Putamen (tissue), 1 donor: ENCODE measurements at places on chromosomes 2 and 18.
A peak's percentile ranks its signal among the peaks of the same experiment; 100 is the strongest.

DNA sequence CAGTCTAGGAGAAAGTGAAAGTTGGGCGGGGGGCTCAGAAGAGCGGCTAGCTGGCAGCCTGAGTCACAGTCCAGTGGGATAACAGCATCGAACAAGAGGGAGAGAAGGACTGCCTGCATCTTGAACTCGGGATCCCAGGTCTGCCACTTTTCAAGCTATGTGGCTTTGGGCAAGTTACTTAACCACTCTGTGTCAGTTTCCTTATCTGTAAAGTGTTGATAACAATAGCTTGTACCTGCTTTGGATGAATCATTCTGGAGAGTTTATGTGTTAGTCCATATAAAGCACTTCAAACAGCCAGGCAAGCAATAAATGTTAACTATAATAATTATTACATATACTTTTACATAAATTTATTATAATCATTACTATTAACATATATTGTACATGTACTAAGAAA is 4.6 kb downstream of the DYSF start:
- no peak for DNase-seq

DNA sequence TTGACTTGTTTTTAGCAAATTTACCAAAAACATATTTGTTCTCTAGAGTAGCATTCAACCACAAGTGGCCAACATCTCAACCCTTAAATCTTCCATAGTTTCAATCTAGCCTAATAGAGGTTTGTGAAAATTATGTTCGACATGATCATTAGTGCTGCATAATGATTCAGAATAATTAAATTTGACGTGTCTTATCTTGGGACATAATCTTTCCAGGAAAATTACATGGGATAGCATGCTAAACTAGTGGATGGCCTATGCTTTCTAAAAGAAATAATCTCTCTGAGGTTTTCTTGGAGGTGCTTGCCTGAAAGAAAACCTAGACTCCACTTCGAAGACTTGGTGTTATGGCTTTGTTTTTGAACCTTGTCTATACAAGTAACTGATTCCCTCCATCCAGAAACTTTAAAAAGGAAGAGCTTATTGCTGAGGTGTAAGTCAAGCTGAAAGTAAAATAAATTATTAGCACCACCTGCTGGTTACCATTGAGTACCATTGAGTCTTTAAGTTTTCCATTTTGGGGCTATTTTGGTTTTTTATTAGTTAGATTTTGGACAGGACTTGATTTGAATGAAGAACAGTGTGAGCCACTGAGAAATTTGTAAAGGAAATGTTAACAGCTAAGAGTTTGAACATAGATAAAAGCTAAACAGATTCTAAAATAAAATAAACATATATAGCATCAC is 32.7 kb downstream of the COX7A2L start:
- no peak for DNase-seq

GRCh38 chr2:113248997-113249770 is 29.5 kb downstream of the PAX8 start:
- peak; percentile 56 for DNase-seq

DNA sequence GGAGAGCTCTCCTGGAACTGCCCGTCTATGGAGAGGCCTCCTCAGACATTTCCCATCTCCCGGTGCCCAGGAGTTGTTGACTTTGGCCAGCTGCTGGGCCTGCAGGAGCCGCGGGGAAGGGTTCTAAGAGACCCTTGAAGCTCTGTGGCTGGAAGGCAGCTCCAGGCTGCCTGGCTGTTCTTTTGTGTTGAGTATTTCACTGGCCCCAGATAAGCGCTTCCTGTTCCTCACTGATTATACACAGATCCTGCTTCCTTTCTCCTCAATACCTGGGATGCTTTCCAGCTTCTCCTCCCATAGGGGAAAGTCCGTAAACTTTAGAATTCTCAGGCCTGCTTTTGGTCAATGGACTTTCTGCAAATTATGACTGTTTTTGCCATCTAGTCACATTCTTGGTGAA is 57.8 kb downstream of the TGOLN2 start:
- no peak for DNase-seq

DNA sequence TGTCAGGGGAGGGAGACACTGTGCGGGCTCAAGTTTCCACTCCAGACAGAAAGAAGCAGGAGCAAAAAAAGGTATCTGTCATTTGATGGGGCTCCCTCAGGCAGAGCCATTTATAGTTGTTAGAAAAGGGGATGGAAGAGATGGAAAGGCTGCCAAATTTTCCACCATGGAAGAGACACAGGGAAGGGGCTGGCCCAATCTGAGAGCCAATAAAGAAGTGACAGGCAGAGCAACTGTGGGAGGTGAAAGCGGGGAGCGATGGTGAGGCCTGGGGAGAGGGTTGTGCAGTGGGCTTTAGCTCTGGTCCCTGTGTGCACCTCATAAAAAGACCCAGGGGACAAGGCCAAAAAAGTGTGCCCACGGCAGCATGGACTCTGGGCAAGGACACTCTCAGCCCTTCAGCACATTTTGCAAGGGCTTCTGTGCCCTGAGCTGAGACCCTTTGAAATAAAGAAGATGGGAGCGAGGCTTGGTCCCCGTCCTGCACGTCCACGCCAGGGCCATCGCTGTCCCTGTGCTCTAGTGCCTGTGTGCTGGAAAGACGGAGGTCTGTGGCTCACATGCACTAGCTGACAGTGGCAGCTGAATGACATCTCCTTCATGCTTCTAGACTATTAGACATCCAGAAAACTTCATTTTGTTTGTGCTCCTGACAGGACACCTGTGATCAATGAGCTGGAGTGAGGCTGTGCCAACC is 456.7 kb upstream of the HS6ST1 start:
- DNase-seq = no peak

- peak; percentile 84 for DNase-seq
Measured at GRCh38 chr18:57230861-57231585, 84.1 kb downstream of the BOD1L2 start.

- peak; percentile 39 for DNase-seq
Measured at GRCh38 chr2:224982910-224983711, 59.2 kb downstream of the DOCK10 start.

DNA sequence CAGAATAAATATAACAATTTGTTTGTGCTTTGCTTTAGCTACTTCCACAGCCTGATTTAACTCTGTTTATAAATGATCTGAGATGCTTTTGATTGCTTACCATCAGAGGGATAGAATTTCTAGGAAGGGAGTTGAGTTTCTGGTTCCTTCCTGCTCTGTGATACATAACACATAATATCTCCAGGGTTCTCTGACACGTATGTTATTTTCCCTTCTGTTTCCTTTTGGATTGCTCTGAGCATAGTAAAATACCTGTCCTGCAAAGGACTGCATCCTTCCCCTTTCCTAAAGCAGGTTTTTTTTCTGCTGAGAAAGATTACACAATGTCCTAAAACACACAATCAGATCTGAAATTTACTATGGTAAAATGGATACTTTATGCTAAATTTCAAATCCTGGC is 76.1 kb downstream of the CABYR start:
- DNase-seq = no peak

- no peak for DNase-seq
Measured at GRCh38 chr2:80643598-80643997, 339.0 kb upstream of the LRRTM1 start.

DNA sequence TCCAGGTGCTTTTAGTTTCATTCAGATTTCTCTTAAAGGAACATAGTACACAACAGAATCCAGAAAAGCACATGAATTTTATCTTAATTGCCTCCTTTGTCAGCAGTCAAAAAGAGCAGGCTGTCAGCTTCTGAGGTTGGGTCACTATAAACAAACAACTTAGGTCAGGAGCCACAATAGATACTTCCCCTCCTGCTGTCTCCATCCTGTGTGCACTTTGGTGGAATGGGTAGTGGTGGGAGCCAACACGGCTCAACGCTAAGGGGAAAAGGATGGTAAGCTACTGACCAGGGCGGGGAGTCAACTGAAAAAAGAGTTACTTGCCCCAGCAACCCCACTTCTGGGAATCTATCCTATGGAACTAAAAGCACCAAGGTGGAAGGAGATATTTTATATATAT is 121.9 kb downstream of the PAX3 start:
- DNase-seq = no peak

DNA sequence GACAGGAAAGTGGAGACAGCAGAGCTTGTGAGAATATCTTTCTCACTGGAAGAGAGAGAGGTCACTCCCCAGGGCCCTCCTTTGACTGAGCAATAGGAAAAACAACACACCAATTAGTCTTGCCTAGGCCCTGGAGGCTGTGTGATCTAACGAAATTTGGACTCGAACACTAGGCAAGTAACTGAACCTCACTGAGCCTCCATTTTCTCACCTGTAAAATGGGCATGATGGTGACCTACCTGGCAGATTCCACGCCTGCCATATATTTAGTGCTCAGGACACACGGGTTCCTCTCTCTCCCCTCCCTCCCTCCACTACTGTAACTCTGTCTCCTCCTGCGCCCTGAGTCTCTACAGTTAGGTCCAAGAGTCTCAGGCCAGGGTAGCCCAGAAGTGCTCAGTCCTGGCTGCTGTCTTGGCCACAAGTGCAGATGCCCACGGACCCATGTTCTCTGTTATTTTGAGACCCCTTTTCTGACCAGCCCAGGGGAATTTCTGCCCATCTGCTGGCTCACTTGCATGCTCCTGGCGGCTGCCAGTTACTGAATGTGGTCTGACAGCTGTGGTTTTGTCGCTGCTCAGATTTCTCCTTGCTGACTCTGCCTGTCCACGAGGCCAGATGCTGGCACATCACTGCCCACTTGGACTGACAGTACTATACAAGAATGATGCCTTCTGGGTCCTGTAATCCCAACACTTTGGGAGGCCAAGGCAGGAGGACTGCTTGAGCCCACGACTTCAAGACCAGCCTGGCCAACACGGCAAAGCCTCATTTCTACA is 9.6 kb upstream of the GIGYF2 start:
- no peak for DNase-seq

DNA sequence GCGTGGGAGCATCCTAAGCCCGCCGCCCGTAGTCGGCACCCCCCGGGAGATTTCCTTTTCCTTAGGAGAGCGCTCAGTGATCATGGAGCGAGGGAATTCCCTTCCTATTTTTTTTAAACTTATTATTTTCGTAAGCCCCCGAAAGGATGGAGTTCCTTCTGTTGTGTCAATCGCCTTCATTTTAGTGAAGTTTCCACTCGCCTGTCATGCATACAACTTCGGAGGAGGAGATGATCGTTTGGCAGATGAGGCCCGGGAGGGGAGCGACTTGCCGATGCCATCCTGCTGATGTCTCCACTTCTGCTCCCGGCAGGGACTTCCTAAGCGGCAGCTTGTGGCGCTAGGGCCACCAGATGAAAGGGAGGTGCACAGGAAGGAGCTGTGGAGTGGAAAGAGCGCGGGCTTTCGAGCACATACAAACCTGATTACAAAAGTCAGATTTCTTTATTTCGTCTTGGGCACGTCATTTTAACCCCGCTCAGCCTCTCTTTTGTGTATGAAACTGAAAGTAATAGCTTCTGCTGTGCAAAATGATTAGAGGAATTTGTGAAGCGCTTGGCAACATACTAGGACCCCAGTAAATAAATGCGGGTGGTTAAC is at the start of gene ADGRF3:
TSS of gene ADGRF3 (minus strand) at position 336 of the 600 bp plus-strand sequence. CDS start 555 bp downstream, outside the sequence.
- peak; percentile 67 for DNase-seq

DNA sequence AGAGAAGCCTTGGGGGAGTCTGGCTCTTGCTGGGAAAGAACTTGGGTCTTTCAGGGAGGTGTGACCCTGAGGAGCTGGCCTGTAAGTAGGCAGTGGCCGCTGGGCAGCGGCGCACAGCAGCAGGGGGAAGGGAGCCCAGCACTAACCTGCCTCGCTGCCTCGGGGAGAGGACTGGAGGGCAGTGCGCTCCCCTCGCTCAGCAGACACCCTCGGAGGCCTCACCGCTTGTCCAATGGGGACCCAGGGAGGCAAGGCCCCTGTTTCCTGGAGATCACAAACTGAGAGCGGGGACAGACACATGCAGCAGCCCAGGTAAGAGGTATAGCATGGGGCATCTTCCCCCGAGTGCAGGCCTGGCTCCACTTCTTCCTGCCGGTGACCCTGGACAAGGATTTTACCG is 3.3 kb downstream of the DNMT3A start:
- DNase-seq = no peak

DNA sequence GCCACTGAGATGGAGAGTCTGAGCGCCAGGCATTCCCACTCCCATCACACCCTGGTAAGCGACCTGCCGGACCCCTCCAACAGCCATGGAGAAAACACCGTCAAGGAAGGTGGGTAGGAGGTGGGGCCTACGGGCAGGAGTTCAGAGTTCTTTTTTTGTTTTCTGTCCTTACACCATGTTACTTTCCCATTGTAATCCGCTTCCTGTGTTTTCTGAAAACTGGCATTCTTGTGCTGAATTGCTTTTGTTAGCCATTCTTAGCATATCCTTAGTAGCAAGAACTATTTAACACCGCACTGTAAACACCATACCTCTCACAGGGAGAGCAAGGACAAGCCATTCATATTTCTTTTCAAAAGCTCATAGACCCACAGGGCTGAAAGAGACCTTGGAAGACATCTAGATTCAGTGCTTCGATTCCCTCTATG is 46.2 kb downstream of the UNC80 start:
- DNase-seq = no peak

- DNase-seq = no peak
Measured at GRCh38 chr18:76524900-76525698, 30.1 kb upstream of the ZNF516 start.

GRCh38 chr2:96396602-96397001 is 61.0 kb downstream of the NCAPH start:
- no peak for DNase-seq

DNA sequence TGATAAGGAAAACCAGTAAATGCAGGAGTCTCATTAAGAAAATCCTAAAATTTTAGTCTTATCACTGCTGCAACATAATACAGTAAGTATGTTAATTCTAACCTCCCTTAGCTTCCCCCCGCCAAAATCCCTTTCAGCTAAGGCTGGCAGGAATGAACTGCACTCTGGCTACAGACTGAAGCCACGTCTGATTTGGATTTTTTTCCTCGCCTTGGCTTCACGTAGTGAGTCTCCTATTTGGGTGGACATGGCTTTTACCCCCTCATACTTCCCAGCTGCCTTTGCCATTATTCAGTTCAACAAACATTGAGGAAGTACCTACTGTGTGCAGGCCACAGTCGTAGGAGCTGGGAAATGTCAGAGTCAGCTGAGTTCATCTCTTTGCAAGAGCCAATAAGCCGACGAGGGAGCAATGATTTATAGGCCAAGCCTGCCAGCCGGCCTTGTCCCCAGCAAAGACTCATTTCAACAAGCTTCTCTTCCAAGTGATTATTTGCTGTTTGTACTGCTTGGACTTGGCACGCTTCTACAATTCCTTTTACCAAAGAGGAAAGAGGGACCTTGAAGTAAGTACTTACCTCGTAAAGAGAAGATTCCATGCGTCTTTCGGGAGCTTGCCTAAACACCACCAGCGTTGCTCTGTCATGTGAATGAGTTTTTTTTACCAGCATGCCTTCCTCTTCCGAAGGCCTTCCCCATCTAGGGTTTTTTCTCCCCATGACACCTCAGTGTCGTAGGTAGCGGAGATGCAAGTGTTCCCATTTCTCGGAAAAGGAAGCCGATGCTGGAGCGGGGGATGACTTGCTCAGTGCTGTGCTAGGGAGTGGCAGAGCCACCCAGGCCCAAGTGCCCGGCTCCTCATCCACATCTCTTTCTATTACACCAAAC is 138.6 kb downstream of the KLHL29 start:
- no peak for DNase-seq

DNA sequence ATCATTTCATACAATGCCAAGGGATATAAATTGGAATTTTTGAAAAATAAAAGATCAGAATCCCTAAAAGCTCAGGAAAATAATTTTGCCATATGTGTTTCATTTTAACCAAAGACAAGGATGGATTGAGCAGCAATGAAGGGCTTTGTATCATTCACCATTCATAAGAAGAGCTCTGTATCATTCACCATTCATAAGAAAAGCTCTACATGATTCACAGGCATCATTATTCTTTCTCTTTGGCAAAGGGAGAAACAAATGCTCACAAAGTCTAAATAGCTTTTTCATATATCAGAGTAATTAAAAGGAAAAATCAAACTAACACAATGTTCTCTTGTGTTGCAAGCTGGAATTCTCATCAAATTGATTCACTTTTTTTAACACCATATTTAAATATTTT is 169.1 kb upstream of the MC4R start:
- DNase-seq = no peak
